AML-193 (cell line): ENCODE measurements at places on chromosomes 3 and 15.
A peak's percentile ranks its signal among the peaks of the same experiment; 100 is the strongest.

DNA sequence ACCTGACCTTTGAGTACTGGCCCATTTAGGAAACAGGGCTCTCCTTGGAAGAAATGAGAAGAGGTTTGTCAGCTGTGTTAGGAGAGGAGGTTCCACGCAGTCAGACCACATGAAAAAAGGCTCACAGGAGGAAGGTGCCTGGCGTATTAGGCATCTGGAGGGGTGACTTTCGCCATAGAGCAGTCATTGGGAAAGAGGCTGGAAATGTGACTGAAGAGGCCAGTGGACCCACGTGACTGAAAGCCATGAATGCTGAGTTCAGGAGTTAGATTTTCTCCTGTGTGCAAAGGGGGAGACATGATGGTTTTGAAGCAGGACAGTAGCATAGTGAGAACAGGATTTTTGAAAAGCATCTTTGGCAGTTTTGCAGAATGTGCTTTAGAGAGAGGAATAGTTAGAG is 29.7 kb upstream of the RNF7 start:
- peak; percentile 18 for DNase-seq

GRCh38 chr3:96416549-96417255 is 397.7 kb upstream of the EPHA6 start:
- DNase-seq = no peak

DNA sequence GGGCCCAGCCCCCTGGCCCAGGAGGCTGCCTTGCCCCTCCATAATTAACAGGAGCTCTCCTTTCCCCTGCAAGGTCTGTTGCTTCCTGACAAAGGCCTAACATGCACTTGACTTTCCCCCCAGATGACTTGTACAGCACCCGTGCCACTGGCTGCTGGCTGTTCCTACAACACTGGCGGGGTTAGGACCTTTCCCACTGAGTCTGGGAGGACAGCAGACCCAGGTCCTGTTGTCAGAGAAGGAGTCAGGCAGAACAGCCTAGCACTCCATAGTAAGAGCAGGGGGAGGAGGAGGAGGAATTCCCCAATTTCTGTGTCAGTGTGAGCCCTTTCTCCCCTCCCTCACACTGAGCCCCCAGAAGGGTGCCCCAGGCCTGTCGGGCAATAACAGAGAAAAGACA is 99.2 kb downstream of the CORO2B start:
- no peak for DNase-seq

DNA sequence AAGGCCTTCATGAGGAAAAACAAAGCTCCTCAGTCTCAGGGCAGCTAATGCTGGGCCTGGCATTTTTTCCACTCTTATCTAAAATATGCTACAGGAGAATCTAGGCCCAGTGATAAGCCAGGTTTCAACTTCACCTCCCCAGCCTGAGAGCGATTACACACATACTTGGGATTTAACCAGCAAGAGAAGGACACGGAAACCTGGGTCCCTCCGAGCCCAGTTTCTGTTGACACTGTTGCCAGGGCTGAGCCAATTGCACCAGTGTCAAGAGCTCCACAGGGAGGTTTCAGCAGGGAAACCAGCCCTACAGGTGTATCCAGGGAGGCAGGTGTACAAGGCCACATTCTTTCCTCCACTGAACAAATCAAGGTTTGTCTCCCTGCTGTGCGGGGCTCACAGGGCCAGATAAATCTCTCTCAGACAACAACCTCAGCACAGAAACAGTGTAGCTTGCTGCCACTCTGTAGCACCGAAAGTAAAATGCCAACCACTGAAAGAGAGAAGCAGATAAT is 85.4 kb downstream of the MAGI1 start:
- no peak for DNase-seq

- DNase-seq = no peak
Measured at GRCh38 chr15:74400313-74400860, 32.9 kb upstream of the CYP11A1 start.

DNA sequence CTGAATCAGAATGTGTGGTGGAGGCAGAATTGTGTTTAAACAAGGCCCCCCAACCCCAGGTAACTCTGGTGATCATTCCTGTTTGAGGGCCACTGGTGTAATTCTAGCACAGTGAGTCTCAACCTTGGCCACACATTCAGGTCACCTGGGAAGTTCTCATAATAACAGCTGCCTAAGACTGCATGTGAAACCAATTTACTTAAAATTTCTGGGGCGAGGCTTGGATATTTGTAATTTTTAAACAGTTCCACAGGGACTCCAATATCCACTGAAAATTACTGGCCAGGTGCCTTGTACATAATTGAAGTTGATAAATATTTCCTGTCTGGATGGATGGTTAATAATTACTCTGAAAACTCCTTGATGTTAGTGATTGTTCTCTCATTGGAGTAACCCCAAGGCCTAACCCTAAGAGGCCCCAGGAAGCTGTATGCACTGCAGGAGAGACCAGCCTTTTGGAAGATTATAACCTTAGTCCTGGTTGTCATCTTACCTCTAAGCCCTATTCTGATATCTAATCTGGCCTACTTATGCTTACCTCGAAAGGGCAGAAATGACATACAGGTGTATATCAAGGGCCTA is 25.7 kb upstream of the EPHB1 start:
- no peak for DNase-seq

DNA sequence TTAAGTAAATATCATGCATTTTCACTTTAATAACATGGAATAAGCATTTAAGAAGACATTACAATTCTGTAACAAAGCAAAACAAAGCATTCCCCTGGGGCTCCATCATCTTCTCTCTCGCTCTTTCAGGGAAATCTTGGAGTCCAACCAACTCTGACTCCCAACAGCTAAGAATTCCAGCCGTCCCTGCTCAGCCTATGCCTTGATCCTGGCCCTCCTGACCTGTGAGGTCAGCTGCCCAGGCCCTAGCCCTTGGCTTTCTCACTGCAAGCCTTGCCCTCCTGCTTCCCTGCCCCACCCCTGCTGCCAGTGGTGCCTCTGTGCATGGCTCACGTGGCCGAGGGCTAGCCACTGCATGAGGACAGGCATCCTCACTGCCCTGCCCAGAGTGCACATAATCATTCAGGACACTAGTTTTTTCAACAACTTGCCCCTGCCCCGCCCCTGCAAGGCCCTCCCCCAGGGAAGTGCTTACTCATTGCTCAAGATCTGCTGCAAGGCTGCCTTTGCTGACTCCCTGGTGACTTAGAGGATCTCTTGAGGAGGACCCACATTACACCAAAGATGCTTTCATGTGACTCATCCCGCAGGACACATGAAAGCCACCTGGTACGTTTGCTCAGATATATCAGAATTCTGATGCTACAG is 37.6 kb downstream of the MTMR10 start:
- peak; percentile 3 for DNase-seq

DNA sequence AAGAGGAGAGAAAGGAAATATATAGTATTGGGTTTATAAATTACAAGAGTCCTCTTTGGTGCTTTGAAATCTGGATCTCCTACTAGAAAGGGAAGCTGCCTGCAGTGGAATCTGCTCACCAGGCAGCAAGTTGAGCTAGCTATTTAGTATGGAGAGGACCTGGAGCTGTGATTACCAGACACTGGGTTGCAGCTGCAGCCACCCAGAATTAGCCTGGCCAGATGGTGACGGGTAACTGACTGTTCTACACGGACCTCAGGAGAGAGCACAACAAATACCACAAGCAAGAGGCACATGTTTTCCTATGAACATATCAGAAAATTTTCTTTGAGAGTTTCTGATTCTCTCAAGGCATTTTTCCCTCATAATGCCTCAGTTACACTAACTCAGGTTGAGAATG is 46.5 kb downstream of the SYNPR start:
- DNase-seq = no peak

DNA sequence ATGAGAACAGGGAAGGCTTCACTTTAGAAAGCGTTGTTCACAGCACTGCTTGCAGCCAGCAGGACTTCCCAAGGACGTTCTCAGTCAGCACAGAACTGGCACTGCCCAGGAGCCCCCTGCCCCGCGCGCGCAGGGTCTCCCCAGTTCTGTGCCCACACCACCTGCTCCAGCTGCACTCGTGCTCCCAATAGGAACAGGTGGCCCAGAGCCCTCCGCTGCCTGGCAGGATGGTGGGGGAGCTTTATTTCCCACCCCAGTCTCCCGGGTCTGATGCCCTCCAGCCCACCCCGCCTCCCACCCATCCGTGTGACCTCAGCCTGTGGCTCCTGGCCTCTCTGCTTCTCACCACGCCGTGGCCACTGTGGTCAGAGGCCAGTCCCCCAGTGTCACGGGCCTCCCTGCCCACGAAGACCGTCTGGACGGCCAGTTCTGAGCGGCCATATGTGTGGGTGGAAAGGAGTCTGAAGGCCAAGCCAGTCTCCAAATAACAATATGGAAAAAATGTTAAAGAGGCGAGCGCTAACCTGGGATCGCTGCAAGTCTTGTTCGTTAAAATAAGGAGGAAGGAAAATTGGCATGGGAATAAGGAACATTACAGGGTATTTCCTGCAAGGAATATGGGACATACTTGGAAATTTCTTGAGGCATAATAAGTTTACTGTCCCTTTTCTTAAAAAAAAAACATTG is 54.6 kb upstream of the PCSK6 start:
- DNase-seq = no peak

DNA sequence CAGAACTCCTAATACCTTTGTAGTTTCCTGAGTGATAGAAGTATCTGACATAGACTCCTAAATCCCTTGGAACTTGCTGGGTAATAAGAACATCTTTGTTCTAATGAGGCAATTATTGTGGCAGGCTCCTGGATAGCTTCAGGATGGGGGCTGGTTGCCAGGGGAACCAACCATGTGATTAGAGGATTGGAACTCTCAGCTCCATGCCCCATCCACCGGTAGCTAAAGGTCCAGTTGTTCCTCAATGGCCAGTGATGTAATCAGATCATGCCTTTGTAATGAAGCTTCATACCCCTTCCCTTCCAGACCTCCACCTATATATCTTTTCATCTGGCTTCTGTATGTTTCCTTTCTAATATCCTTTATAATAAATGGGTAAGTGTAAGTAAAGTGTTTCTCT is 221.2 kb upstream of the ALCAM start:
- DNase-seq = no peak

DNA sequence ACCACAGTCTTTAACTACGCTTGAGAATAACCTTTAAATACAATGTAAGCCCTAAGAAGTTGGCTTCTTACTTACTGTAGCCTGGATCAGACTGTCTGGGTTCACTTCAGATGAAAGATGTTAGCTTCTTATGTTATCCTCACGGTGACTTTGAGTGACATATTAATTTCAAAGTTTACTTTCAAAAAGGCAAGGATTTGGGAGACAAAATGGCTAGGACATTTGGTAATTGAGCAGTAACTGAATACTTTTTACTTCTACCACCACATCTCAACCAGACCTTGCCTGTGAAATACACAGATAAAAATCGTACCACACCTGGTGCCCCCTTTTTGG is 36.0 kb upstream of the BNIP2 start:
- DNase-seq = no peak

DNA sequence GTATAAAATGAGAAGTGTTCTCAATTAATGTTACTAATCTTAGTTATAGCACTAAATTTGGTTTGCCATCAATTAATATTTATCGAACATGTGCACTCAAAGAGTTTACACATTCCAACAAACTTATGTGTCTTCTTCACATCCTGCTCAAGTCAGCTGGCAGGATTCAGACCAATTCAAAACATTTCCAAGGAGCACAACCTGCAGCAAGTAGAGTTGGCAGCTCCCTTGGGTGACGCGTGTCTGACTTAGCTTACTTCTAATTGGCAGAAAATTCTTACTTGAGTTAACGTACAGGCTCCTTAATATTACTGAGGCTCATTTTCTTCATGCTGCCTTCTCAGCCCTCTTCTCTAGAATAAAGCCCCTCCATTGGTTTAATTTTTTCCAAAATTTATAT is 110.4 kb upstream of the PFN2 start:
- no peak for DNase-seq

DNA sequence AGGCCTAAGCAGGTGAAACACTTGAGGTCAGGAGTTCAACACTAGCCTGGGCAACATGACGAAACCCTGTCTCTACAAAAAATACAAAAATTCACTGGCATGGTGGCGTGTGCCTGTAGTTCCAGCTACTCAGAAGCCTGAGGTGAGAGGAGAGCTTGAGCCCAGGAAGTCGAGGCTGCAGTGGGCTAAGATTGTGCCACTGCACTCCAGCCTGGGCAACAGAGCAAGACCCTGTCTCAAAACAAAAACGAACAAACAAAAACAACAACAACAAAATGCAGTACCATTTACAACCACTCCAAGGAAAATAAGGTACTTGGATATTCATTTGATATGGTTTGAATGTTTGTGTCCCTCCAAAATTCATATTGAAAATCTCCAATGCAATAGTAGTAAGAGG is 15.6 kb upstream of the TRANK1 start:
- DNase-seq = no peak

GRCh38 chr15:38564557-38565286 is at the start of gene RASGRP1:
TSS of gene RASGRP1 (minus strand) at chr15:38564814. CDS start at chr15:38564628, 186 bp downstream.
- peak; percentile 19 for DNase-seq

DNA sequence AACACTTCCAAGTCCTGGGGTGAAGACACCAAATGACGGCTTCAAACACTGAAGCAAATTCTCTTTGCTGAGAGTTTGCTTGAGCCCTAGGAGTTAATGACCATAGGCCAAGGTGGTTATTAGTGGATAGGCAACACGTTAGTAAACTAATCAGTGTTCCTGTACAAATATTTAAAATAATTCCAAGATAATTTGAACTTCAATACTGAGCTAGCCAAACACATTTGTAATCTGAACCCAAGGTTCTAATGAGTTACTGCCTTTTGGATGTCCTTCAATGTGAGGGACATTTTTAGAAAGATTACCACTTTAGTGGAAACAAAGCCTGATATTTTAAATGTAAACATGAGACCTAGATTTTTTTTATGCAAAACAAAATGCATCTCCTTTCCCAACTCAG is 94.6 kb downstream of the THRB start:
- DNase-seq = no peak

- DNase-seq = peak; percentile 27
Measured at GRCh38 chr3:74267588-74268184, 346.8 kb downstream of the CNTN3 start.

GRCh38 chr15:88901508-88902220 is 6.3 kb upstream of the HAPLN3 start:
- no peak for DNase-seq

DNA sequence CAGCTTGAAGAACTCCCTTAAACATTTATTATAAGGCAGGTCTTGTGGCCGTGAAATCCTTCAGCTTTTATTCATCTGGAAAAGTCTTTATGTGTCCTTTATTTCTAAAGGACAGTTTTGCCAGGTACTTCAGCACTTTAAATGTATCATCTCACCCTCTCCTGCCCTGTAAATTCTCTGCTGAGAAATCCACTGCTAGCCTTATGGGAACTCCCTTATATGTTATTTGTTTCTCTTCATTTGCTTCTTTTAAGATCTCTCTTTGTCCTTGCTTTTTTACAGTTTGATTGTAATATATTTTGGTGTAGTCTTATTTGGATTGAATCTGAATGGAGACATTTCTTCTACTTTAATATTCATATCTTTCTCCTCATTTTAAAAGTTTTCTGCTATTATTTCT is 86.7 kb upstream of the RBMS3 start:
- DNase-seq = no peak

- DNase-seq = no peak
Measured at GRCh38 chr15:93707751-93708150, 523.6 kb upstream of the MCTP2 start.

- DNase-seq = no peak
Measured at GRCh38 chr15:41970456-41970855, 1.9 kb downstream of the EHD4 start.

GRCh38 chr15:99424978-99425656 is 140.7 kb upstream of the MEF2A start:
- DNase-seq = peak; percentile 34

- no peak for DNase-seq
Measured at GRCh38 chr15:61051569-61052031, 177.5 kb downstream of the RORA start.

- no peak for DNase-seq
Measured at GRCh38 chr3:172042136-172042662, 2.8 kb downstream of the FNDC3B start.
